ENCODE measurements at places on chromosomes 3 and 15. TPM values are rescaled to one million over a fixed set of nuclear protein-coding genes. Genes with fewer than 3 reads are reported as not detected.

Gene LTF
- not detected for total RNA-seq

GRCh38 chr3:179184826-179185225 is 36.7 kb downstream of the PIK3CA start:
- DNase-seq = no peak

GRCh38 chr3:49171119-49171774 is at the start of gene KLHDC8B:
TSS of gene KLHDC8B (plus strand) at chr3:49171598. CDS start at chr3:49172770, 1,172 bp downstream.
- DNase-seq = peak; percentile 94

Gene MED12L
- total RNA-seq = 0.32 TPM

Gene SRGAP3
- total RNA-seq = 3.5 TPM

- no peak for DNase-seq
These were observed 330.3 kb downstream of the UACA start for GRCh38 chr15:70432924-70433495.

DNA sequence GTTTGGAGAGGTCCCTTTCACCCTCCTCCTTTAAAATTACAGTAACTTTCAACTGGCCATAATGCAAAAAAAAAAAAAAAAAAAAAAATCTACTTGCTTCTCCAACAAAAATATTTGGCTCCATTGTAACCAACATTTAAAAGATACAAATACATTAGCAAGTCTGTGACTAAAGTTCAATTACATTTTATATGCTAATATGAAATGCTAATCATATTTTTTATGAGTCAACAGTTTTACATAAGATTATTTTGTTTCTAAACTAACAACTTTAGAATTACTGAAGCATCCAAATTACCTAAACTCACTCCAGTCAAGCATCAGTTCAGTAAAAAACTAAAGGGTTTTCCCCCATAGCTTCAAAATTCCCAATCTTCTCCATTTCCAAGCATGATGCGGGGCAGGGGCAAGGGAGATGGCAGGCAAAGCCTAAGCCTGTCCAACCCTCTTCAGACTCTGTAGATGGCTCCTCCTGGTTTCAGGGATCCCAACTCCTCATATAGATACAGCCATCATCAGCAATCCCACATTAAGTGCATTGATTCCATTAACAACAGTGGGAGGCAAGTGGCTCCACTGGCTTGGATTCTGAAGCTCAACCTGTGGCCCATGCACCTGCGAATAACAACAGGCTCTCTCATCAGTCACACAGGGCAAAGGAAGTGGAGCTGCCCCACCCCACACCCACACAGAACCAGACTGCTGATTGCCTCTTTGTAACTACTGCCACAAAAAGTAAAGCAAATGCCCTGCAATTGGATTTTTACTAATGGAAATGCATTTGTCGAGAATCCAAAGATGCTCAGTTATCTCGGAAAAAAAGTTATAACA is 15.0 kb downstream of the SFMBT1 start:
- no peak for DNase-seq

DNA sequence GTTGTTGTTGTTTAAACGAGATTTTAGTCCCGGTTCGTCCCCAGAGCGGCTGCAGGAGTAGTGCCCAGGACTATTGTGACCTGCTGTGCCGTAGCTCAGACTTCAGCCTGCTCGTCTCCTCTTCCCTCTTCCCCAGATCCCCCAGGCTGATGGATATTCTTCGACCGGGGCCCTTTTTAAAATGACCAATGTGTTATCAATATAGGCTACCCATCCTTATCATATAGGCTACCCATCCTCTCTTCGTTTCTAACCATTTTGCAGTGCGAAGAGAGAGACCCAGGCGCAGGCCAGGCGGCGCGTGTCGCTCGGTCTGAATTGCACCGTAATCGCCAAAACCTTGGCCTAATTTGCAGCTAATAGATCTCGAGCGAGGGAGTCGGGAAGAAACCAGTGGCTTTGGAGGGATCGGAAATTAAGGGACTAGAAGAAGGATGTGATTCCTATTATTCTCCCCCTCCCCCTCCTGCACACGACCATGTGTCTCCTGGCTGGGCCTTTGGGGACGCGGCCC is 23.0 kb downstream of the NR2F2 start:
- peak; percentile 61 for DNase-seq

GRCh38 chr15:42160136-42160535 is 3.7 kb upstream of the PLA2G4F start:
- DNase-seq = no peak

DNA sequence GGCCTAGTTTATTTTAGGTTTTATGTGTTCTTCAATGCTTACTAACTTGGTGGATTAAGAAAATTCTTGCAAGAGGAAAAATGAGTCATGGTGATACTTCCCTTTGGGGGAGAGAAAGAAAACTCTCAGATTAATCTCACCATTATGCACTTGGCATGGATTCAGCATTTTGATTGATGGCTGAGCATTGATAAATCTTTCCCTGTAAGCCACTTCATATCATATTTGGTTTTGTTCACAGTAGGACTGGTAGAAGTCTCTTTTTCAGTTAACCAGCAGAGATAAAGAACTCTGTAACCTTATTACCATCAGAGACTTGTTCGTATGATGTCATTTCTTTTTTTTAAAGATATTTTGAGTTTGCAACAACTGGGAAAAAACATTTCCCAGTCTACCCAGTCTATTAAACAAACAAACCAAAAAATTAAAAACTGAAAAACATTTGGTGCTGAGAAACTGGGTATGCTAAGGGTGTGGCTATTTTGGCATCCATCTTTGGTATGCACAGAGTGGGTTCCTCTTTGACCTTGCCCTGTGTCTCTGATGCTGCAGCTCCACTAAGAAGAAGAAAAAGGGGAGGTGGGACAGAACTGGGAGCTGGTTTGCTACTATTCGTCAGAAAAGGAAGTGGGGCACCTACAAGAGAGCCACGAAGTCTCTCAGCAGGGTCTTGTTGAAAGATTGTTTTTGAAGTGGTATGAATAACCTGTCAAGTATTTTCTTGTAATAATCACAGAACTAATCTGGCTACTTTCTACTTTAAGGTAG is 17.2 kb downstream of the TMOD3 start:
- DNase-seq = peak; percentile 78

Gene ZNF445
- total RNA-seq = 9.5 TPM

Gene SLC22A13
- 0.43 TPM for total RNA-seq

DNA sequence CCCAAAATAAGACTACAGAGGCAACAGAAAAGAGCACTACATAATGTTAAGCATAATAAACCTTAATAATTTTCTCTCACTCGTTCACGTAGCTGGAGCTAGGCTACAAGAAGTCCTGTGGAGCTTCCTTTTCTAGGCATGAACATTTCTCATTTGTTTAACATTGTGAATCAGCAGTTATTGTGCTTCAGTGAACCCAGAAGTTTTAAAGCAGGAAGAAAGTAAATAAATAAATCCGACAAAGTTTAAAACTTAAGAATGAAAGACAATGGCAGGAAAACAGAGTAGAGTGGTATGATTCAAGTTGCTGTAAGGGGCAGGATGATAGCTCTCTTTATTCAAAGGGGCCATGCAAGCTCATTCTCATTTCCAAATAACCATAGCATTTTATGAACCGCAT is 191.8 kb downstream of the LSAMP start:
- no peak for DNase-seq

Gene ZDHHC19
- not detected for total RNA-seq

GRCh38 chr3:99504258-99504657 is 134.1 kb upstream of the COL8A1 start:
- DNase-seq = peak; percentile 94

- no peak for DNase-seq
These were observed 83.2 kb upstream of the RAP2B start for GRCh38 chr3:153078826-153079225.

- no peak for DNase-seq
These were observed 207.4 kb downstream of the CBLB start for GRCh38 chr3:105661461-105661860.

DNA sequence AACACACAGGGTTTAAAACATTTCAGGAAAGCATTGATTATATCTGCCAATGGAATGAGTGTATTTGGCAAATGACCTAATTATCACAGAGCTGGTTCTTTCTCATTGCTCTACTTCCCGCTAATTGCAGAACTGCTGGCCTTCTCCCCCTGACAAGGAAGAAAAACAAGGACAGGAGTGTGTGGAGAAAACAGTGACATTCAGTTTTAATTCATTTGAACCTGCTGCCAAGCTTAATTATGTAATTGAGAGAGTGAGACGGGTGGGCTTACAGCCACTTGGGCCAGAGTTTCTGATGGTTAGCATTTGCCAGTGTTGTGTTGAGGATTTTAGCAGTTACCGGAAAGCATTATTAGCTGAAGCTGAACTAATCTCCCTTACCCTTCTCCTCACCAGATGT is 301.4 kb downstream of the RBMS3 start:
- no peak for DNase-seq

GRCh38 chr3:79199966-79200365 is 567.8 kb downstream of the ROBO1 start:
- no peak for DNase-seq

Gene SAMMSON
- total RNA-seq = not detected

- peak; percentile 42 for DNase-seq
These were observed 19.5 kb upstream of the TIMP4 start for GRCh38 chr3:12178091-12178820.

DNA sequence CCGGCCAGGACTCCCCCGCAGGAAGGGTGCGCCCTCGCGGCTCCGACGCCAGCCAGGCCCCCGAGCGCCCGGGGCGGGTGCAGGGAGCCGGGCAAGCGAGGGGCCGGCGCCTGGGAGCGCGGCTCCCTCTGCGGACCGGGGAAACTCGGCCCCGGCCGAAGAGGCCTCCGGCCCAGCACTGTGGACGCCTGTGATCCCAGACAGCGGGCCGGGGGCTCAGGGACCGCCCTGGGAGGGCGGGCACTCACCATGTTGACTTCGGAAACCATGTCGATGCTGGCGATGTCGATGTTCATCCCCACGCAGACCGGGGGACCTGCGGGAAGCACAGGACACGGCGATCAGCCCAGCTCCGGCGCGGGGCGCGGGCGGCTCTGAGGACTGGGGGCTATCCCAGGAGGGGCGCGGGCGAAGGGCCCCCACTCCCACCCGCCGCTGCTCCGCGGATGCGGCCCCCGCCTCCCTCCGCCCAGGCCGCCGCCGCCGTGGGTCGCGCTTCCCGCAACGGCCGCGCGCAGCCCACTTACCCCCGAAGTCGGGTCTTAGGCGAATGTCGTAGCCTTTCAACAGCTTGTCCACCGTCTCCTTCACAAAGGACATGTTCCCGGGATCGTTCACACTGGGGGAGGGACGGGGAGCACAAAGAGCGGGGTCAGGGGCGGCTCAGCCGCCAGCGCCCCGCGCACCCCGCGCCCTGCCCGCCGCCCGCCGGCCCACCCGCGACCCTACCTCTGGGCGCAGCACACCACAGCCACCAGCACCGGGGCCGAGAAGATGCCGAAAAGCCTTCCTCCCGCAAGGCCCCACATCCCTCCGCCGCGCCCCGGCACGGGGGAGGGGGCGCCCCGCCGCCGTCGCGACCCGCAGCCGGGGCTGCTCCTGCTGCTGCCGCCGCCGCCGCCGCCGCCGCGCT is at the start of gene GABRB3:
Gene GABRB3, minus strand, starts transcription at position 913 of the 913 bp plus-strand sequence.
- no peak for DNase-seq

GRCh38 chr15:101225658-101226057 is 26.2 kb downstream of the CHSY1 start:
- DNase-seq = peak; percentile 87

DNA sequence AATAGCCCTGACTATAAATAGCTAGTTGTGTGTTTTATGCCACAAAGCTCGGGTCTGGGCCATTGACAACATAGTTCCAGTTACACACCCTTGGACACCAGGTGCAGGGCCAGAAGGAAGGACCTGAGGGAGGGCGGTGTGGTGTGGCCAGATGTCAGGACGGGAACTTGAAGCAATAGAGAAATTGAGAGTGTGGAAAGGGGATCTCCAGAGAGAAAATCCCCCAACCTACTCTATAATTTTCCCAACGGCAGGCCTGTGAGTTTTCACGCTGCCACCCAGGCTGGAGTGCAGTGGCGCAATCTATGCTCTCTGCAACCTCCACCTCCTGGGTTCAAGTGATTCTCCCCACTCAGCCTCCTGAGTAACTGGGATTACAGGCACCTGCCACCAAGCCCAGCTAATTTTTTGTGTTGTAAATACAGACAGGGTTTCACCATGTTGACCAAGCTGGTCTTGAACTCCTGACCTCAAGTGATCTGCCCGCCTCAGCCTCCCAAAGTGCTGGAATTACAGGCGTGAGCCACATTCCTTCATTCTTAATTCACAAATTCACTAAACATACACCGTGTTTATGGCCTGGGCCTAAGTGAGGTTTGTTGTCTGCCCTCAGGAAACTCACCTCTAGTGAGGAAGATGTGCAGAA is 70.8 kb upstream of the KLF13 start:
- no peak for DNase-seq

DNA sequence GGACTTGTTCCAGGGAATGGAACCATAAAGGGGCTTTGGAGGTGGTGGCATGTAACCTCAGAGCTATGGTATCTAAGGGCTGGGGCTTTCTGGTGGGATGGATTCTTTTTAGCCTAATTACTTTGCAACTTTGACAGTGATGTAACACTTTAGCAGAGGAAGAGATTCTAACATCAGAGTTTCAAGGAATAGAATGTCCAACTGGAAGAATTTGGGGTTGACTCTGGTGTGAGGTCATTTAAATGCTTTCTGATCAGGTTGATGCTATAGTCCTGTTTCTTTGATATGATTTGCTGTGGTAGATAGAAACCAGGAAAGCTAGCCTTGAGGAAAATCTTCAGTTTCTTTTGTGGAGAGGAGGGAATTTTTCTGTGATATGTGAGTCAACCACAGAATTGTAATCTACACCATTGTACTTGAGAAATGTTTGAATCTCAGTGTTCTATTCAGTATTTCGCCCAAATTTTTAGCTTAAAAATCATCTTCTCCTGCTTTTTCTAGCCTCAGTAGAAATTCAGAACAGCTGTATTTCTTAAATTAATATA is 40.0 kb downstream of the ATP2C1 start:
- DNase-seq = no peak

DNA sequence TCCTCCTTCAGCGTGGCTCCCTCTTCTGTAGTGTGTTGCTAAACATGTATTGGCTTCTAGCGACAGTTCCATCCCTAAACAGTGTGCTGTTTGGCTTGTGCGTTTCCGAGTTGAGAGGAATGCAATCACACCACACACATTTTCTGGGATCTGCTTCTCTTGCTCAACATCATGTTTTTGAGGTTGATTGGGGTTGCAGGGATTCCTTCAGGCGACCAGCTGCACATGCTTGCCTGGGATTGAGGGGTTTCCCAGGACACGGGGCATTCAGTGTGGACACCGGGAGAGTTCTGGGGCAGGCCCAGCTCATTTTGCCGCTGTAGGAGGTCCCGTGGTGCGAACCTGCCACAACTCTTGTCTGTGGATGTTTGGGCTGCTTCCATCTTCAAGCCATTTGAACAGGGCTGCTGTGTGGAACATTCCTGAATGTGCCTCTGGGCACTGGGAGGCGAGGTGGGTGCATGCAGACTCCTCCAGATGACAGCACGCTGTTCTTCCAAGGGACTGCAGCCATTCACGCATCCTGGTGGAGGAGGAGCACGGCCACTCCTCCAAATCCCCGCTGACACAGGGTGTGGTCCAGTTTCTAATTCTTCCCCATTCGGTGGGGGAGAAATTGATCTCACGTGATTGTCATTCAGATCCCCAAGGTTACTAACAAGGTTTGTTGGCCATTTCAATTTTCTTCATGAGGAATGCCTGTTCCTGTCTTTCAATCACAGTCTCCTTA is 82.8 kb downstream of the PLXNA1 start:
- peak; percentile 25 for DNase-seq

Gene ATP13A5
- not detected for total RNA-seq

GRCh38 chr3:126781889-126782491 is 78.0 kb downstream of the CHCHD6 start:
- peak; percentile 81 for DNase-seq

GRCh38 chr15:31023841-31024240 is 32.4 kb upstream of the MTMR10 start:
- DNase-seq = no peak

- peak; percentile 68 for DNase-seq
These were observed 49.9 kb downstream of the LRRFIP2 start for GRCh38 chr3:37124435-37124834.

Gene MESP2
- 0.32 TPM for total RNA-seq

Gene SLC27A2
- under 0.01 TPM for total RNA-seq

- DNase-seq = no peak
These were observed 214.2 kb downstream of the MEIS2 start for GRCh38 chr15:36886191-36886590.

All from fibroblast of villous mesenchyme (primary cell).